ENCODE measurements at places on chromosomes 5 and 9.
A peak's percentile ranks its signal among the peaks of the same experiment; 100 is the strongest.

- no peak for DNase-seq
These were observed 49.4 kb downstream of the NUP214 start for GRCh38 chr9:131174681-131175239.

- DNase-seq: no peak
These were observed 17.1 kb downstream of the DELE1 start for GRCh38 chr5:141940695-141941271.

DNA sequence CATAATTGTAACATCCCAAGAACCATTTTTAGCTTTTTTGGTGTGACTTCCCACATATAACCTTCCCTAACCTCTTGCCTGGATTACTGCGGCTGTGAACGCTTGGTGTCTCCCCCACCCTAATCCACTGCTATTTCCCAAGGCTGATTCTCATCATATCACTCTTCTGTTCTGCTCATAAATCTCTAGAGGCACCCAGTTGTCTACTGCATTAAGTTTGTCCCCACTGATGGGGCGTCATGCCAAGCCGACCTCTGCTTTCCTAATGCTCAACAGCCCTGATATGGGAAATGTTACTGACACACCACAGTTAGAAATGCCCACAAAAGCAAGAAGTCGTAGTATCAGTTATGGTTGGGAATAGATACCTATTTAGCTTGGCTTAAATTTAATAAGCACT is 24.4 kb downstream of the NPR3 start:
- DNase-seq: no peak

DNA sequence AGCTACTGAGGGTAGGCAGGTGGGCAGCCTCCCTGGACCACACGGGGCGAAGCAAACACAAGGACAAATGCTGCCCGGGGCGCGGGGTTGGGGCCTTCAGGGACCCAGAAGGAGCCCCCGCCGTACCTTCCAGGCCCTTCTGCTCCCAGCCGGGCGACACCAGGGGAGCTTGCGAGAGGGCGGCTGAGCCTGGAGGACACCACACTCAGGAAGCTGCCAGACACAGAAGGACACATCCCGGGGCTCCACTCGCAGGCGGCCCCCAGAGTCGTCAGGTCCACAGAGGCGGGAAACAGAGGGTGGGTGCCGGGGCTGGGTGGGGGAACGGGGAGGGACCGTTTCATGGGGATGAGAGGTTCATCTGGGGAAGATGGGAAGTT is 58.5 kb upstream of the UBAC1 start:
- no peak for DNase-seq

GRCh38 chr5:36772276-36773140 is 104.1 kb upstream of the NIPBL start:
- no peak for DNase-seq

DNA sequence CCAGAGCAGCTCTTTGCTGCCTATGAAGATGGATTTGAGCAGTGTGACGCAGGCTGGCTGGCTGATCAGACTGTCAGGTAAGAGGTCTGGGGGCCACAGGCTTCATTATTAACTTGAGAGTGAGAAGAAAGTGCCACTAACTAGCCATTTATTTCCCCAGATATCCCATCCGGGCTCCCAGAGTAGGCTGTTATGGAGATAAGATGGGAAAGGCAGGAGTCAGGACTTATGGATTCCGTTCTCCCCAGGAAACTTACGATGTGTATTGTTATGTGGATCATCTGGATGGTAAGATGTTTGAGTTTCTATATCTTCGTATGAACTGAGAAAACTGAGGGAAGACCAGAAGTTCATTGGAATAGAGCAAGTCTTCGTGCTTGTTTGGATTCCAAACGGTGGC is 22.1 kb downstream of the VCAN start:
- DNase-seq: no peak

DNA sequence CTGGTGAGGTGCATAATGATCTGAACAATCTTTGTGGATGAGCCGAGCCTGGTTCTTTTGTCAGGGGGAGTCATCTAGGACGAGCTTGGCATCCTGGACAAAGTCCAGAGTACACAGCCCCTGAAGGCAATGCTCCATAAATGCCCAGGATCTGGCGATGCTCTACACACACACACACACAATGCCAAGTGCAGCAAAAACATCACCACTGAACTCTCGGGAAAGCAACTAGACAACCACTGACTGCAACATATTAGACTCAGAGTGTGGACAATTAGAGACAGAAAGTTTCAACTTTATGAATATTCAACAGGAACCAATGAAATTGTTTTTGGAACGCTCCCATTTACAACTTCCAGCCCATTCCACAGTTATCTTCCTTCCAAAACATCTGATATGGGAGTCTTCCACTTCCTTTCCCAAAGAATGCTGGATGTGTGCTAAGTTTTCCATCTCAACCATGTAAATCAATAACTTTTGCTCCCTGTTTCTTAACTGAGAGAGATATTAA is 227.6 kb upstream of the ANKRD55 start:
- no peak for DNase-seq

- no peak for DNase-seq
These were observed 84.7 kb downstream of the HSD17B3 start for GRCh38 chr9:96217294-96217707.

GRCh38 chr5:147453875-147454814 is 55.7 kb downstream of the DPYSL3 start:
- peak; percentile 42 for DNase-seq

- DNase-seq: no peak
These were observed 2.4 kb downstream of the GIN1 start for GRCh38 chr5:103117471-103117991.

- DNase-seq: no peak
These were observed 2.5 kb downstream of the ABCA2 start for GRCh38 chr9:137025517-137025966.

DNA sequence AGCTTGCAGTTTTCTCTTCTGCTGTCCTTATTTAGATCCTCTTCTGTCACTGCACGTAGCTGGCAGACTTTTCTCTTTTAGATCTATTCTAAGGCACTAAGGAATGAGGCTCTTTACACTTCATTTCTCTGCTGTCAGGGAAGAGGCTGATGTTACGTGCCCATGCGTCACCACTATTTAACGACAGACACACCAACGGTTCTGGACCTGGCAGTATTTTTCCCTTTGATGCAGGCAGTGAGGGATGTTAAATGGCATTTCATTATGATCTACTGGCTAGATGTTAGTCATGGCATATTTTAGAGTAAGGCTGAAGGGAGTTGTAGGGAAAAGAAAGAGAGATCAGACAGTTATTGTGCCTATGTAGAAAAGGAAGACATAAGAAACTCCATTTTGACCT is 8.2 kb upstream of the CRHBP start:
- no peak for DNase-seq

- DNase-seq: no peak
These were observed 48.8 kb upstream of the RETREG1 start for GRCh38 chr5:16665601-16666000.

DNA sequence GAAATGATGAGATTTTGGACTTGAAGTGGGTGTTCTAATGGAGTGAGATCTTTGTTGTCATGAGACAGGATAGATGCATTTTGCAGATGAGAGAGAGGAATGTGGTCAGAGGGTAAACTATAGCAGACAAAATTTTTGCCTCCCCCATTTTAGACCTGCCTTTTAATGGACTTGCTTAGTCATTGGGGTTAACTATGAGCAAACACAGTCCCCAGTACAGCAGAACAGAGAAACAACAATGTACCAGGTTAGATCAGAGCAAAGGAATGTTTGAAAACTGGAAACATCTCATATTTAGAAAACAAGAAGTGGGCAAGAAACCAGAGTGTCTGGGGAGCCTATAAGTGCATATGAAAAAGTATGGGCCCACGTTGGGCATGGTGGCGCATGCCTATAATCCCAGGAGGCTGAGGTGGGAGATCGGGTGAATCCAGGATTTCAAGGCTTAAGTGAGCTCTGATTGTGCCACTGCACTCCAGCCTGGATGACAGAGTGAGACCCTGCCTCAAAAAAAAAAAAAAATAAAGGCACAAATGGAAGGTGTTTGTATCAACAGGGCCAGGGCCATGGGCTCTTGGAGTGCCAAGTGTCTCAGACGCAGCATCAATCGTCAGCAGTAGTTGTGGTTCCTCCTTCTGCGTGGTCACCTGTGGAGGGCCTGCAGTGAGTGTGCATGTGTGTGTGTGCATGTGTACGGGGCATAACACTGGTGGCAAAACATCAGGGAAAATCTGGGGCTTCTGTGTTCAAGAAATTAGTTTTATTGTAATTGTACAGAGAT is 214.4 kb upstream of the S1PR3 start:
- no peak for DNase-seq

DNA sequence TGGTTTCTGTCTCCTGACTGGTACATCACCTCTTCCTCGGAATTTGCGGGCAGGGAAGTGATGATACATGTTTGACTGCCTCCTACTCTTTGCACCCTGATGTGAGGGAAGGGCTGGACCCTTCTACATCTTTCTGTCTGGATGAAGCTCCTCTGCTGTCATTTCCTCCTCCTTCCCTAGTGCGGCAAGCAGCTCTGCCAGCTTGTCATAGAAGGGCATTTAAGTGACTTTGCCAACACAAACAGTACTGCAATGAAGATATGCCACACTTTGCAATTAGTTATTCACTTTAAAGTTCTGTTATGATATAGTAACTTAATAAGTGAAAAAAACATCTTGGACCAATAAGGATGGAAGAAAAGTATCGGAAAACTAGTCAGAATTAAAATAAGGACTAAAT is 48.5 kb upstream of the ABL1 start:
- no peak for DNase-seq

- DNase-seq: no peak
These were observed 567.4 kb downstream of the PRR16 start for GRCh38 chr5:121031491-121031890.

- no peak for DNase-seq
These were observed 65.9 kb downstream of the PRDM6 start for GRCh38 chr5:123154886-123155445.

DNA sequence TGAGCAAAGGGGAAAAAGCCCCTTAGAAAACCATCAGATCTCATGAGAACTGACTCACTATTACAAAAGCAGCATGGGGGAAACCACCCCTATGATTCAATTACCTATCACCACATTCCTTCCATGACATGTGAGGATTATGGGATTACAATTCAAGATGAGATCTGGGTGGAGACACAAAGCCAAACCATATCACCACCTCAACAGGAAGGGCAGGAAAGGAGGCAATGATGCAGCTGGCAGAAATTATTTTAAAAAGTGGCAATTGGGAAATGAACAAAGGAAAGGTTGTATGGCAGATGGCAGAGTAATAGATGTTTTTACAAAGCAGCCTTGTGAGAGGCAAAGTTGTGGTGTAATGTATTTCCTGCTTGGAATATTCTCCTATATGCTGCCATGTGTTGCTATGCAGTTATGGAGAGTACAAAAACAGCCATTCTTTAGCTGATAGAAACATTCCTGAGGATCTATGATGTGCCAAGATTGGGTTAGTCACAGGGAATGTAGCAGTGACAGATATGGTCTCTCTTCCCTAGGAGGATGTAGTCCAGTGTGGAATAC is 138.8 kb downstream of the SMC2 start:
- DNase-seq: no peak

DNA sequence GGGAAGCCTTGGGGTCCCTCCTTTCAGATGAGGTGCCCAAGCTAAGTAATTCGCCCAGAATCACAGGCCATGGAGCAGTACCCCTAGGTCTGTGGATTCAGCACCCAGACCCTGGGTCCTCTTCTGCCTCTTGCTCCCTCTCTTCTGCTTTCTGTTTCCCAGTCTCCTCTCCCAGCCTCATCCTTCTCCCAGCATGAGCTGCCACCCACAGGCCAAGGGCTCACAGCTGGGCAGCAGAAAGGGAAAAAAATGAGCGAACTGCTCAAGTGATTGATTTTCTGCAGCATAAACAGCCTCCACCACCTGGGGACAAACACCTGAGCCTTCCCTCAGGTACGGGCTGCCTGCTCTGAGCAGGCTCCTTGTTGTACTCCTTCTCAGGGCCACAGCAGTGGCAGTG is 113.9 kb upstream of the SAP30L start:
- DNase-seq: no peak

- no peak for DNase-seq
These were observed 49.8 kb upstream of the AFAP1L1 start for GRCh38 chr5:149221731-149222342.

DNA sequence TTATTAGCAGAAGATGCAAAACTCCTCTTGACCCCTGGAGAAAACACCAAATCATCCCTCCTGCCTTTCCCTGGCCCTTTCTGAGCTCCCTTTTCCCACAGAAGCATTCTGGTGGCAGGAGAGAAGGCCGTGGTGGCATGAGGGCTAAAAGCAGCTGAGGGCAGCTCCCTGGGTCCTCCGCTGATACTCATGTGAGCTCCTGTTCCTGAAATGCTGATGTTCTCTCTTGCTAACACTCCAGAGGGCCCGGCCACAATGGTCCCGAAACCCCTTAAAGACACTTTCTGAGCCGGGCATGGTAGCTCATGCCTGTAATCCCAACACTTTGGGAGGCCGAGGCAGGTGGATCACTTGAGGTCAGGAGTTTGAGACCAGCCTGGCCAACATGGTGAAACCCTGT is 183.1 kb downstream of the HSPA4 start:
- DNase-seq: no peak

DNA sequence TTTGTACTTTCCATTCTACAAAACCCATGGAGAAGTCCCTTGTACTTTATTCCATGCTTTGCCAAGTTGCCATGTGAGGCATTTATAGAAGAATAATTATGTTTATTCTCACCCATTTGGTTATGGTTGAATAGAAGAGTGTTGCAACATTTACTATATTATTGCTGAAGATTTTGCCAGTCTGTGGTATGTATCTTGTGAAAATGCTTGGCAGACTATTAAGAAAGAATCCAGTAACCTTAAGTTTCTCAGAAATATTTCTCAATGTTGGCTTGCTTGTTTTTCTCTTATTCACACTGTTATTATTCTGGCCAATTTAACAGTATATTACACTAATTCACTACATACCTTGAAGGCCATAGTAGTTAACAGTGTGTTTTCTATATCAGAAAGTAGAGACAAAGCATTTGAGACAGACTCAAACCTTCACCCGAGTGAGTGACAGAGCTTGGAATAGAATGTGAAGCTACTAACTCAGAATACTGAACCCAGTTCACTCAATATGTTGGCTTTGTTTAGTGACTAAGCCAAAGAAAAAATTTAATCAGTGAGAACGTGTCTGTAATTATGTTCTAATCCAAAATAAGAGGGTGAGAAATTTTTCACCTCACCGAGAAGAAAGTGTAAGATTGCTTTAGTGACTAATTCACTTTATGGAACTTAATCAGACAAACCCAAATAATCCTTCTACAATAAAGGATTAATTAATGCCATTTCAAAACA is 184.4 kb downstream of the CWC27 start:
- no peak for DNase-seq

- no peak for DNase-seq
These were observed 6.8 kb downstream of the HAND1 start for GRCh38 chr5:154470947-154471870.

GRCh38 chr9:17013891-17014290 is 120.9 kb upstream of the CNTLN start:
- no peak for DNase-seq
